M059J (cell line): ENCODE measurements at places on chromosomes 3 and 15. TPM values are rescaled to one million over a fixed set of nuclear protein-coding genes. Genes with fewer than 3 reads are reported as not detected.

The IMPG2 gene
- total RNA-seq = under 0.01 TPM in 2 replicates

The BTLA gene
- total RNA-seq = not detected in 2 replicates

The CLDN1 gene
- total RNA-seq = 1.5 and 1.8 TPM in 2 replicates

The CPB1 gene
- total RNA-seq = not detected in 2 replicates

The TRIM42 gene
- not detected in 2 replicates for total RNA-seq

The TNFSF10 gene
- total RNA-seq = 181 and 241 TPM in 2 replicates

The TRAK1 gene
- 6.4 and 9.6 TPM in 2 replicates for total RNA-seq

The MYO5C gene
- total RNA-seq = 2.5 and 6.4 TPM in 2 replicates

The EFHB gene
- total RNA-seq = 0.15 TPM in 1 of 2 replicates, not detected in the other

GRCh38 chr15:52789601-52790168 is 451 bp downstream of the ONECUT1 start:
- DNase-seq = peak; percentile 33

- DNase-seq = no peak
These were observed 59.8 kb downstream of the PIK3R4 start for GRCh38 chr3:130686833-130687232.

DNA sequence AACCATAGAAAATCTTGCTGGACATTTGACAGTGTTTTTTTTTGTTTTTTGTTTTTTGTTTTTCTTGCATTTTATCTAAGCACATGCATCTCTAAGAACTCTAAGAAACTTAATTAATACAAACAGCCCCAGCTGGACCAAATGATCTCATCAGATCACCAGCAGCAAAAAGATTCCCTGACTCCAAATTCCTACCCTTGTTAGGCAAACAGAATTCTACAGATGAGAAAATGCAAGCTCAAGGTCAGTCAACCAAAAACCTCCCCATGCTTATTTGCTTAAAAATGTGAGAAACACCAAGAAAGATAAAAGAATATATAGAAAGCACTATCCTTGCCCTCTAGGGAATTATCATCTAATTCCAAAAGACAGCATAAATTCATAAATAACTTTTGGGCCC is 65.4 kb downstream of the FOXP1 start:
- no peak for DNase-seq

DNA sequence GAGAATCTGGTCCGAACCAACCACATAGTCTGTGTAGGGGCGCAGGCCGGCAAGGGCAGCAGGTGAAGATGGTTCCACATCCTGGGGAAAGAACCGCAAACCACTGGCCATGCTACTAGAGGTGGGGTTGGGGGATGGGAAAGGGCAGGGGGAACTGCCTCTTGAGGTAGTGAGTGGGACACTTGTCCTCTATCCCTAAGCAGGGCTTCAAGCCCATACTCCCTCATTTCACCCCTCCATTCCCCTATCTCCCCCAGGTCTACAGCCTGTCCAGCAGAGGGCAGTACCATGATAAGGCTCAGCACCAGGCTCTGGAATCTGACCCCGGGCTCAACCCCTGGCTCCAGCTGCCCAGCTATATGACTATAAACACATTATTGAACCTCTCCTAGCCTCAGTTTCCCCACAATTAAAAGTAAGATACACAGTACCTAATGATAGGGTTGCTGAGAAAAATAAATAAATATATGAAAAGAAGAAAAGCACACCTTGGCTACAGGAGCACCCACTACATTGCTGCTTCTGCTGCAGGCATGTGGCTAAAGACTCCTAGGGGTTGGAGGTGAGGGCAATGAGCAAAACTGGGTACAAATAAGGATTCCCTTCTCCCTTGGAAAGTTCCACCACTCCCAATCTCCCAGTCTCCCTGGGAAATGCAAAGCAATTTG is 6.3 kb downstream of the GORASP1 start:
- peak; percentile 26 for DNase-seq

DNA sequence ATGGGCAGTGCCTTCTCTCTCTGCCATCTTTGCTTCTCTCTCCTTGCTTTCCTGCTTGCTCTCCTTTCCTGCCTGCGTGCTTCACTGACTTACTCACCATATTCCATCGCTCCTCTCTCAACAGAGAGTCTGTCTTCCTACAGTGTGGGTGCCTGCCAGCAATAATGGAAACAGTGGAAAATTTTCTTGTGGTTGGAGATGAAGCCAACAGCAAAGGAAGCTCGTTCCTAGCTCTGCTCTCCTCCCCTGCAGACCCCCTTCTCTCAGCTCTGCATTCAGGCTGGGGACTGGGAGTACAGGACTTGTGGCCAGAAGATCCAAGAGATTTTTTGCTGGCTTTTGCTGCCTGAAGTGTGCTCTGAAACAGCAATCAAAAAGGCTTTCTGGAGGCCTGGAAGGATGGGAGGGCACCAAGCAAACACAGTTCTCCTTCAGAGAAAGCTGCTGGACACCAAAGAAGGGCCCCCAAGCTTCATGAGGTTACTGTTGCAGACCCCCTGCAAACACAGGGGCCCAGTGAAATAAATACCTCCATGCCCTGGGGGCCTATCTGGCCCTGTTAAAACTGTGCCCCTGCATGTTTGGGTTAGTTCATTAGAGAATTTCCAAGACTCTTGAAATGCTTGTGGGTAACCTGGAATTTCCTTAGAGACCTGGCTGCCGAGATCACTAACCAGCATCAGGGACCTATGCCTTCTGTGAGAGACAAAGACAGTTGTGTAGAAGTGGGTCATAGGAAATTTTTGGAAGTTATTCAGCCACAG is 149.9 kb upstream of the RASGRP1 start:
- DNase-seq = peak; percentile 99

- DNase-seq = no peak
These were observed 92.0 kb upstream of the SLC6A11 start for GRCh38 chr3:10723991-10724390.

GRCh38 chr3:29978036-29978435 is 628.4 kb upstream of the TGFBR2 start:
- no peak for DNase-seq

DNA sequence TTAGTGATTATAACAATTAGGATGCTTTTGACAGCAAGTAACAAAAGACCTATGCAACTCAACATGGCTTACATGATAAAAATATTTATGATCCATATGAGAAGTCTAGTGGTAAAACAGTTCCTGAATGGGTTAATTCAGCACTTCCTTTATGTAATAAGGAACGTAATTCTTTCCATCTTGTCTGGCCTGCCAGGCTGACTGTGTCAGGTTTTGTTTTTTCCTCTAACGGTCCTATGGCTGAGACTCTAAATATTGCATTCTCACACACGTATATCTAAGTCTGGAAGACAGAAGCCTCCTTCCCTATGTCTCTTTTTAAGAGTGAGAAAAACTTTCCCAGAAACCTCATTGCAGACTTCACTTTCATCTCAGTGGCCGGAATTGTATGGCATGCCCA is 50.6 kb downstream of the DUT start:
- DNase-seq = no peak
